Gastrocnemius medialis (tissue), 4 donors: ENCODE measurements at places on chromosomes 1 and 21.

DNA sequence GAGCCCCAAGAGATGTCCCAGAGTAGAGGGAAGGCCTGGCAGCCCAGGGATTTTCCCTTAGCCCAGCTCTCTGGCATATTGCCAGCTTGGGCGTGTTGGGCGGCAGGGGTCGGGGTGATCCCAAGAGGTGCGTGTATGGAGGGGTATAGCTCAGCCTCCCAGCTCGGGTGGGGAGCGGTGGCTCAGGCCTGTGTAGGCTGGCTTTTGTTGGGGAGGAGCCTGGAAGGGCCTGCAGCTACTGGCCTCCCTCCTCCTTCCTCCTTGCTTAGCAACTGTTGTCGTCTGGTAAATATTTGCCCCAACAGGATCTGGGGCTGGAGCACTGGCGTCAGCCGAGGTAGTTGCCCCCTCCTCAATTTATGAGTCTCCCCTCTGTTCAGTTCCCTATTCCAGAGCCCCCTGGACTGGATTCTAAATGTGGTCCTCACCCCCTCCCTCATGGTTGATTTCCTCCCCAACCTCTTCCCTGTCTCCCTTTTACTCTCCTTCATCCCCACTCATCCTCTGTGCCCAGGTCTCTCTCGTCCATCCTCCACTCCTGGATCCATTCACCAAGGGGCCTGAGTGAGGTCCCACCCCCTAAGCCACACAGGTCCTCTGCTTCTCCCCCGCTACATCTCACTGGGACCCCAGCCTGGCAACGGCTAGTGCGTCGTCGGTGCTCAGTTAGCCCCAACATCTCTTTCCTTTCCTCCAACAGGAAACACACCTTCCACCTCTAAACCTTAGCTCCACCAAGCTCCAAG, 10.3 kb upstream of the LMNA start:
- no peak for DNase-seq

DNA sequence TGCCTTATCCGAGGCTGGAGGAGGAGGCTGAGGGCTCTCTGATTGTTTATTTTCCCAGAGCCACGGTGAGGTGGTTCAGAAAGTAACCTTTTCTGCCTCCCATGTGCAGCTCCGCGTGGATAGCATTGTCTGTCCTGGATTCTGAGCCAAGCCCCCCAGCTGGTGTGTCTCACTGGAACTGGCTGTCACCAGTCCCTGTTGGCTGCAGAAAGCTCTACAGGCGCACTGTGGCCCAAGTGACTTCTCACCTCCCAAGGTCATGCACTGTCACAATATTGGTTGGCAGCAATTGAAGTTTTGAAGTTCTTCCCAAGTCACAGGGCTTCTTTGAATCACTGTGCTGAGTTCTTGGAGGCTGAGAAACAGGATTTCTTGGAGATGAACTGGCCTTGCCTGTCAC, 8.2 kb downstream of the BMP8A start:
- no peak for DNase-seq

DNA sequence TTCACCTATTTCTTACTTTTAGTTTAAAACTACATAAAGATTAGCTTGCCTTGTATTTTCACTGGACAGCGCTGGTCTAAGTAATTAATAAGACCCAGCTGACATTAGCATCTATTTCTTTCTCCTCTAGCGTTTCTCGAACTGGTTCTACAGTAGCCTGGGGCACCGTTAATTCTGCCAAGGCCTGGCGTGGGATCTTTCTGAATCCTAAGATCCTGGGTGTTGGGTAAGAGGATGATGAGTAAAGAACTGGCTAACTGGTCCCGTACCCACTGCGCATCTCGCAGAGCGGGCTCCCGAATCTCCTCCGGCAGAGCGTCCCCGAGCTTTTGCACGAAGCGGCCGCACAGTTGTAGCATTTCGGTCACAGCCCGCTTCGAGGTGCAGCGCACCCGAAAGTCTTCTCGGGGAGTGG, 309 bp downstream of the NSL1 start:
- no peak for DNase-seq

GRCh38 chr1:93542398-93542797, 94.5 kb downstream of the FNBP1L start:
- DNase-seq: no peak

- no peak for DNase-seq
Observed at GRCh38 chr1:54115520-54115919, 37.3 kb downstream of the CDCP2 start.

GRCh38 chr1:214808845-214809460, 206.0 kb downstream of the CENPF start:
- no peak for DNase-seq

GRCh38 chr1:48858200-48858920, 81.7 kb upstream of the BEND5 start:
- no peak for DNase-seq

DNA sequence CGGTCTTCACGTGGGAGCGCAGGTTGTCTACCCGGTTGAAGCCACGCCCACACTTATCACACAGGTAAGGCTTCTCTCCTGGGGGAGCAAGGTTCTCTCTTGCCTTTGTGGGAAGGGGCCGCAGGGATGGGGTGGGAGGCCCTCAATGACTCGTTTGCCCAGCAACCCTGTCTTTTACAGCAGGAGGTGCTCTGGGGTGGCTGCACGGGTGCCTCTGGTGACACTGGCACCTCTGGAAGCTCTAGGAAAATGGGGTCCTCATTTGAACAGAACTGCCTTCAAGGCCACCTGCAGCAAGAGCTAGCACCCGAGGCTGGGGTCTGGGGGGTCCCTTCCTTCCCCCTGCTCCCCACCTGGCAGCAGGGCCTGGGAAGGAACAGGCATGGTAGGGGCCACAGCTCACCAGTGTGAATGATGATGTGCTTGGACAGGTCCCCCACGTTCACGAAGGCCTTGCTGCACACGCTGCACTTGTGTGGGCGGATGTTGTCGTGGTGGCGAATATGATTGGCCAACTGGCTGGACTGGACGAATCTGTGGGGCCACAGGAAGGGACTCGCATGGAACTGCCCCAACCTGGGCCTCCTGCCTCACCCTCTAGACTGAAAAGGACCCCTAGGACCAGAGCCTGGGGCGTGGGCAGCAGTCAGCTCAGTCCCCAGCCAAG, 33.1 kb downstream of the ZBTB17 start:
- no peak for DNase-seq

DNA sequence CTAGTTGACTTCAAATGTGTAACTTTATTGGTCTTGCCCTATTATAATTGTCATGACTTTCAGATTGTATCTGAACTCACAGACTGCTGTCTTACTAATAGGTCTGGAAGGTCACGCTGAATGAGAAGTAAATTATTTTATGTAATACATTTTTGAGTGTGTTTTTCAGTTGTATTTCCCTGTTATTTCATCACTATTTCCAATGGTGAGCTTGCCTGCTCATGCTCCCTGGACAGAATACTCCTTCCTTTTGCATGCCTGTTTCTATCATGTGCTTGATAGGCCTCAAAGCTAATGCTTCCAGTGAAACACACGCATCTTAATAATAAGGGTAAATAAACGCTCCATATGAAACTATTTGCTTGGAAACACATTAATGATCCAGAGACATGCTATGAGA, 7.3 kb downstream of the RGS4 start:
- no peak for DNase-seq

- DNase-seq: no peak
Observed at GRCh38 chr1:230493264-230493663, 67.1 kb upstream of the PGBD5 start.

- no peak for DNase-seq
Observed at GRCh38 chr1:116471241-116471640, 98.2 kb downstream of the ATP1A1 start.

DNA sequence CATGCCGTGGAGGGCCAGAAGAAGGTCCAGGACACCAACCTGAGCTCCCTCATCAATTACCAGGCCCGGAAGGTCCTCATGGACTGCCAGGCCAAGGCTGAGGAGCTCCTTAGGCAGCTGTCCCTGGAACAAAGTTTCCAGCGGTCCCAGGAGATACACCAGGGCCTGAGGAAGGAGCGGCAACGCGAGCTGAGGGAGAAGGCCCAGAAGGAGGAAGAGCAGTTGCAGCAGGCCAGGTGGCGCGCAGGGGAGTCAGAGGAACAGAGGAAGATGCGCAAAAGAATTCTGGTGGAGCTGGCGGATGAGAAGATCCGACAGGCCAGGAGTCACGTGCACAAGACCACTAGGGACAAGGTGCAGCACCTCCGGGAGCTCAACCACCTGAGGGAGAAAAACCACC, 1.5 kb downstream of the CCDC185 start:
- no peak for DNase-seq

- no peak for DNase-seq
Observed at GRCh38 chr1:61332196-61332753, 249.9 kb downstream of the NFIA start.

DNA sequence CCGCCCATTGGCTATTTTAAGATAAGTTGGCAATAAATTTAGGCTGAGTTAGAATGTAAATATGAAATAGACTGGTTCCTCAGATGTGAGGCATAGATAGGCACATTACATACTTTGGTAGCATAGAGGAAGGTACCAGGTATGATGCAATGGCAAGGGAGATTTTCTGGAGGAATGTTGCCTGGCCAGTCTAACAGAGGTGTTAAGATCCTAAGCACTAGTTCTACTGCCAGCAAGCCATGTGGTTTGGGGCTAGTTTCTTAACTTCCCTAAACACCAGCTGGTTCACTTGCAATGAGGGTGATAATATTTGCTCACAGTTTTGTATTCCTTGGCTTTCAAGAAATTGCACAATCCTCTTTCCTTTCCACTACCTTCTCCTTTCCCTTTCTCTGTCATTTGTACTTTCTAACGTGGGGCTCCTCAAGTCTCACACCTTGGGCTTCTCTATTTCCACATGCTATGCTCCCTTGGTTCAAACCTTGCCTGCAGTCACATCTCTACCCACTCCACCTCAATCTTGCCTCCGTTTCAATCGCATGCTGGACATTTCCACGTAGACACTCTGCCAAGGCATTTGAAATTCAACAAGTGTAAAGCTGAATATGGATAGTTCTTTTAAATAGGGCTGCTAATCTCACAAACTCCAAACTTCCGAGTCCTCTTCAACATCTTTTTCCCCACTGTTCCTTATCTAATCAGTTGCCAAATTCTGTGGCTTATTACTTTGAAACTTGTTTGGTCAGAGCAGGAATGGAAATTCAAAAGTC, 4.7 kb upstream of the CD55 start:
- peak; percentile 36 for DNase-seq

- DNase-seq: no peak
Observed at GRCh38 chr21:17460094-17460493, 52.7 kb upstream of the CXADR start.
